NCI-H460 (cell line): ENCODE measurements at places on chromosomes 3 and 15.

DNA sequence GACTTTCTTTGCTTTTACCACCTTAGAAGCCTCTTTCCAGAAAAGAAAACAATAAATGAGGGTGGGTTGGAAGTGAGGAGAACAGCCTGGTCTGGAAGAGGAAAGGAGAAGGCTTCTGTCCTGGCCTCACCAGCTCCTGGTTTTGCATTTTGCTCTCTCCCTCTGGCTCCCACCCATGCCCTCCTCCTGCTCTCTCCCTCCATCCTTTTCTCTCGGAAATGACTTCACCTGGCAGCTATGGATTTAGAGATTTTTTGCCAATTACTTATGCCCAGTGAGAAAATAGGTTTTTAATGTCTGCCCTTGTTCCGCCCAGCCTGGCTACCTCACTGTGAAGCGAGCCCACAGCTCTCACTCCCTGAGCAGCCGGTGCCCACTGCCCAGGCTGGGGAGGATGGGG is 77.9 kb upstream of the NTRK3 start:
- DNase-seq: no peak

- DNase-seq: no peak
These were observed 6.1 kb downstream of the SLC51B start for GRCh38 chr15:65051266-65051665.

- no peak for DNase-seq
These were observed 38.4 kb downstream of the LARP6 start for GRCh38 chr15:70815604-70816003.

DNA sequence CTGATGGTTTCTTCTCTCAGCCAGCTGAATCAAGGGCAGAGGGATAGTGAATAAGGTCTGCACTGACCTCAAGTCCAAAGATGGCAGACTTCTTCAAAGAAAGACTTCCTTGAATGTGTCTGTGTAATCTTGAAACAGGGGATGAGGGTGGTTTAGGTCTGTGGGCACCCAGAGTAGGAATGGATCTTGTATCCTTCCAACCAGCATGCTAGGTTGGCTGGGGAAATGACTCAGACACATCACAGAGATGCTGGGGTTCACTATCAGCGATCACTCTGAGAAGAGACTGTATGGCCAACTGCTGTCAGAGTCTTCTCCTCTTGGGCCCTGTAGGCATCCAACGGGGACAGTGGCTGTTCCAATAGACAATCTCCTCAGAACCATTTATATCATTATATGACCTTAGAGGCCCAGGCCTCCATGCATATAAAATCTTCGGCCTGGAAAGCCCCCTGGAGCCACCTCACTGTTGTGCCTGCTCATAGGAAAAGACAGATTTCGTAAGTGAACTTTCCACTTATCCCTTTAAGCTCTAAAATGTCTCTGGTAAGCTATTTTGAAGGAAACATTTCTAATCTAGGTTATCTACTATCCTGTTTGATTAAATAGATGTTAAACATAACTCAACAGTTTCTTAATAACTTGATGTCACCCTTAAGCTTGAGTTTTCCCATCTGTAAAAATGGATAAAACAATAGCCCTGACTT is 58.5 kb downstream of the TIPARP start:
- no peak for DNase-seq
